ENCODE measurements at places on chromosomes 3 and 15. TPM values are rescaled to one million over a fixed set of nuclear protein-coding genes. Genes with fewer than 3 reads are reported as not detected.

- H3K36me3 ChIP-seq, result no peaks in the 10 kb centered on the region
- no peaks in the 10 kb centered on the region for H3K27me3 ChIP-seq
- H3K4me1 ChIP-seq, result no peaks in the 10 kb centered on the region
Measured at GRCh38 chr3:34972481-34972880, 666.8 kb upstream of the ARPP21 start.

DNA sequence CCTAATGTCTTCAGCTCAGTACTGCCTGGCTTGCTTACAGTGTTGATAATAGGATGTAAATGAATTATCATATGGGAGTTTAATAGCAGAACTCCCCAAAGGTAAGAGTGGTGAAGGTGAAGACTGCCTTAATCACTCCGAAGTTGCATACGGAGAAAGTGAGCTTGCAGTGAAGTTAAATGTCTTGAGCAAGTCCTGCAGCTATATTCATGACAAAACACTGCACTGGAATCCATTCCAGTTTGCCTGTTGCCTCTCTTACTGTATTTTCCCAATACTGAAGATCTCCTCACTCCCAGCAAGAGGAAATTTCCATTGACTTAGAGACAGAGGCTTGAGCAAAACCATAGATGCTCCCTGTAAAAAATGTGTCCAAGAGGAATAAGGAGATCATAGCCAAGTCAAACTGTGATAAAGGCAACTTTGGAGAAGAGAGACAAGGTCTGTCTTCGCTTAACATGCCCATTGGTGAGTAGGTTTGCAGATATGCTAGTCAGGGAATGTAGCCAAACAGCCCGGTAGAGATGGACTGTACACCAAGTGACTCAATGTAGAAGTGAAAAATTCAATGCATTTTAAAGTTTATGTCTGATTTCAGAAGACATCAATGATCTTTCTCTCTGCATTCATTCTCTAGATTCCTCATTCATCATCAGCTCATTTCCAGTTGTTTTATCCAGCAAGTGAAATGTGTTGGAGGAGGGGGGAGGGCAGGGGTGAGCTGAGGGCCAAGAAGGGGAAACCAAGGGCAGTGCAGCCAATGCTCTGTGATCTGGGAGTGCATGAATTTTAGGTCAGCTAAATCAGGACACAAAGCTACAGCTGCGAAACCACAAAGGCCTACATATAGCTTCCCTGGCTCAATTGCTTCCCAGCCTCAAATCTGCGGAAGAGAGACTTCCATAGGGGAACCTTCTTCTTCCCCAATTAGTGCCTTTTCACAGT lies 667.1 kb upstream of the NR2F2 start:
- no peaks in the 10 kb centered on the region for H3K36me3 ChIP-seq
- H3K27me3 ChIP-seq, result no peaks in the 10 kb centered on the region
- H3K4me1 ChIP-seq, result peaks cover 3% of the 10 kb centered on the region

DNA sequence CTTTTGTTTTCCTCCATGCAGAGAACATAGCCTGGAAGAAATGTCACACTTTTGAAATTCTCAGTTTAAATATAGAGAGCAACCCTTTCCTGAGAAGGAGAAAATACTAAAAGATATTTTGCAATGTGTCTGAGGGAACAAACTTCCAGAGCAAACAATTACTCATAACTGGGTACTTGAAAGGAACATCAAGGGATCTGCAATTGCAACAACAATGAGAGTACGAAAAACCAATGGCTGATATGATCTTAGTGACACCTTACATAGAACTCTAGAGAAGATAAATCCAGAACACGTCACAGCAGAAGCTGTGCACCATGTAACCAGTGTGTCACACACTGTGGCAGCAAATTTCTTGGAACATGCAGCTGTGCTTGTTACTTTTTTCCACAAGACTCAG lies 14.6 kb upstream of the ARPP21 start:
- H3K4me3 ChIP-seq, result no peak overlapping the region
- DNase-seq, result no peak
- no peaks in the 10 kb centered on the region for H3K36me3 ChIP-seq
- H3K27me3 ChIP-seq, result no peaks in the 10 kb centered on the region
- no peaks in the 10 kb centered on the region for H3K4me1 ChIP-seq

GRCh38 chr15:93179700-93180102 lies 90.7 kb upstream of the RGMA start:
- no peak overlapping the region for H3K4me3 ChIP-seq
- H3K4me1 ChIP-seq, result peaks cover 44% of the 10 kb centered on the region
- DNase-seq, result peak; percentile 18
- peaks cover 6% of the 10 kb centered on the region for H3K27me3 ChIP-seq
- no peaks in the 10 kb centered on the region for H3K36me3 ChIP-seq
- no peak overlapping the region for H3K27ac ChIP-seq

The CASR gene
- total RNA-seq, result not detected

- peaks cover 4% of the 10 kb centered on the region for H3K4me1 ChIP-seq
- peaks cover 2% of the 10 kb centered on the region for H3K27me3 ChIP-seq
- H3K36me3 ChIP-seq, result no peaks in the 10 kb centered on the region
- no peak overlapping the region for H3K27ac ChIP-seq
- no peak overlapping the region for H3K4me3 ChIP-seq
Measured at GRCh38 chr15:56523521-56523920, 58.6 kb upstream of the MNS1 start.

The TATDN2 gene
- 41.2 TPM for total RNA-seq

- no peak for DNase-seq
- no peak overlapping the region for H3K27ac ChIP-seq
- H3K4me3 ChIP-seq, result no peak overlapping the region
- H3K36me3 ChIP-seq, result no peaks in the 10 kb centered on the region
- peaks cover 8% of the 10 kb centered on the region for H3K27me3 ChIP-seq
- peaks cover 10% of the 10 kb centered on the region for H3K4me1 ChIP-seq
Measured at GRCh38 chr3:16841904-16842271, 42.9 kb upstream of the PLCL2 start.

GRCh38 chr15:62641825-62642224 lies 400.7 kb upstream of the TPM1 start:
- DNase-seq, result no peak
- H3K27ac ChIP-seq, result no peak overlapping the region
- no peak overlapping the region for H3K4me3 ChIP-seq
- no peaks in the 10 kb centered on the region for H3K27me3 ChIP-seq

The IL17RD gene
- 10.7 TPM for total RNA-seq

The STRIT1 gene
- total RNA-seq, result not detected

Data from endothelial cell (in vitro differentiated cells).